Activated CD4-positive, alpha-beta T cell treated with anti-CD3 and anti-CD28 coated beads, Interleukin-2, amount 10 ng/mL, durations not matched to agents 24 days and 14 days (primary cell): ENCODE measurements at places on chromosomes 2 and 18. TPM values are rescaled to one million over a fixed set of nuclear protein-coding genes. Genes with fewer than 3 reads are reported as not detected.

GRCh38 chr2:134362740-134363139 lies 108.9 kb downstream of the MGAT5 start:
- no peak for DNase-seq

DNA sequence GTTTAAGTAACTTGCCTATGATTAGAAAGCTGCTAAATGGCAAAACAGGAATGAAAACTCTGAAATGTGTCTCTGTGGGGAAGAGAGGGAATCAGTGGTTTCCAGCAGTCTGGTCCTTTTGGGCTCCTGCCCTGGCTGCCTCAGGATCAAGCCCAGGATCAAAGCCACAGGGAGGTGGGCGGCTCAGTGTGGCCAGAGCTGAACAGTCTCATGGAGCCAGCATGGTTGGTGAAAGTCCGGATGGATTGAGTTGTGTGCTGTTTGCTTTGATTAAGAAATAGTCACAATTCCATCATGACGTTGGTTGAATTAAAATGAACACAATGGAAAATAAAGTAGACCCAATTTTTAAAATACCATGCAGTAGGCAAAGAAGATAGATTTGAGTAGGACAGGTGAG lies 344.2 kb downstream of the LPIN1 start:
- no peak for DNase-seq

DNA sequence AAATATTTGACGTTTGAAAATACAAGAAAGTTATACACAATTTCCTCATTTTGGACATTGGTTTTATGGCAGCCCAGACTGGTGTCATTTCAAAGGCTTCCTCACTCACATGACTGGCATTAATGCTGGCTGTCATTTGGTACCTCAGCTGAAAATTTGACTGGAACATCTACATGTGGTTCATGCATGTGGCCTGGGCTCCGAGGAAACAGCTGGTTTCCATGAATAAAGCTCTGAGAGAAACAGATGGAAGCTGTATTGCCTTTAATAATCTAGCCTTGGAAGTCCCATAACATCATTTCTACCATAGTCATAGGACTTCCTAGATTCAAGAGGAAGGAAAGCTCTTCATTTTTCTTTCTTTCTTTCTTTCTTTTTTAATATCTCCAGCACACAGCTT lies 42.9 kb upstream of the RIT2 start:
- DNase-seq = no peak

DNA sequence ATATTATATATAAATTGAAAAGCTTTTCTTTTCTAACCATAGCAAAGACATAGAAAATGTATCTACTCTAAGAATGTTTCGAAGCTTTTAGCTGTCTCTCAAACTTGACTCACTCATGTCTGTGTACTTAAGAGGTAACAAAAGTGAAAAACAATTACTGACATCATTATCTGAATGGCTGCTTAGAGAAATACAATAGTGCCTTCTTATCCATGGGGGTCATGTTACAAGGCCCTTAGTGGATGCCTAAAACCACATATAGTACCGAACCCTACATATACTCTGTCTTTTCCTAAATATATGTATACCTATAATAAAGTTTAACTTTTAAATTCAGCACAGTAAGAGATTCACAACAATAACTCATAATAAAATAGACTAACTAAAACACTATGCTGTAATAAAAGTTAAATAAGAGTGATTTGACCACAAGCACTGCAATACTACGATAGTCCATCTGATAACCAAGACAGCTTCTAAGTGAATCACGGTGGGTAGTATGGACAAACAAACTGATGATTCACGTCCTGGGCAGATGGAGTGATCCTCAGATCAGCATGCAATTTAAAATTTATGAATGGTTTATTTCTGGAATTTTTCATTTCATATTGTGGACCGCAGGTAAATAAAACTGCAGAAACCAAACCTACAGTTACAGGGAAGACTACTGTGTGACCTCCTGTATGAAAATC lies 246.2 kb downstream of the XIRP2 start:
- no peak for DNase-seq

DNA sequence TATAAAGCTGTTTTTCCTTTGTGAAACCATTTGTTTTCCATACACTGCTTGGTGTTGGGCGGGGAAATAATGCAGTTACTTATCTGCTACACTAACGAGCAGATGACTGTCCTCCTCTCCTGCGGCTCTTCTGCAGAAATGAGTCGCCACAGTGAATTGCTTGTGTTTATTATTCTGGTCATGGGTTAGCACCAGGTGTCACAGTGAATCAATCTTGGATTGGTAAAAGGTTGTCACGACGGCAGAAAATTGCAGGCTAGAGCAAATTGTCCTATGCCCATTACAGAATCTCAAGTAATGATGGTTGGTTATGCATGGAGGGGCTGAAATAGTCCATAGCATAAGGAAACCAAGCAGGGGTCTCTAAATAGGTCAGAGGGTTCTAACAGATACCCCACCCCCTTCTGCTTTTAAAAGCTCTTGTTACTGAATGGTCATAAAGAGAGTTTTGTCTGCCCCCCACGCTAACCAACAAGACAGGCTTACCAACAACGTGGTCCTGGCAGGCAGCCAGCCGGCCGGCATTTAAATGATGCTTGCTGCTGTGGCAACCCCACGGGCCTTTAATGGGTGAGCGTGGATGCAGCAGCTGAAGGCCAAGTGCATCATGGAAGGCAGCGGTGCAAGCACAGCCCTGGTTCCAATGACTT lies 29.5 kb downstream of the RAB31 start:
- DNase-seq = no peak

DNA sequence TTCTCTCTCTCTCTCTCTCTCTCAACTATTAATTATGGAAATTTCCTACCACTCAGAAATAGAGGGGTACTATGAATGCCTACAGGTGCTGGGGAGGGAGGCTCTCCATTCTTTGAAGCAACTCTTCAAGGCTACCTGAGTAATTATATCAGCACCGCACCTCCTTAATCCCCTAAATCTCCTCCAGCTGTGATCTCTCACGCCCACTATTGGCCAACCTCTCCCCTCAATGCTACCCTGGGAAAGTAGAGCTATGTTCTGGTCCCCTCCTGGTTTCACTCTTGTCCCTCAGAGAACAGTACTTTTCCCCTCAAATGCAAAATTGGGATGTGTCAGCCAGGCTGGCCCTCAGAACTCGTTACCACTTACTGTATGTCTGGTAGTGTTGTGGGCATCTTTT lies 1.6 kb downstream of the MOCOS start:
- DNase-seq = no peak

DNA sequence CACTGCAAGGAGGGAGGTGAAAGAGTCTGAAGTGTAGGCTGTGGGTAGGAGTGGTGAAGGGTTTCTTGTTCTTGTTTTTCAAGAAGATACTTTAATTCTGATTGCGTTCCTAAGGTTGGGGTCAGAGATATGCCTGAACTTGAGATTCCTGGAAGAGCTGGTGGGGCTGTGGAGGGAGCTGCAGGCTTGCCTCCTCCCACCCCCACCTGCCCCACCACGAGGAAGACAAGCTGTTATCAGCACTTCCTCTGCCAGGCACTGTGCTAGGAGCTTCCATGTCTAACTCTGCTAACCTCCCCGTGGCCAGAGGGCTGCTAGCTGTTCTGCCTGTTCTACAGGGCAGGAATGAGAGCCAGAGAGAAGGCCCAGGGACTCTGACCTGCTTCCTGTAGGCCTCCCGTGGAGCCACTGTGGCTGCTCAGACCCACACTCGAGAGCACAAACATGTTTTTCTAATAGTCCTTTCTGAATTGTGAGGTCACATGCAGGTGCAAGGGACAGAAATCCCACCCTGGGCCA lies 13.7 kb downstream of the ANKRD23 start:
- DNase-seq = no peak

DNA sequence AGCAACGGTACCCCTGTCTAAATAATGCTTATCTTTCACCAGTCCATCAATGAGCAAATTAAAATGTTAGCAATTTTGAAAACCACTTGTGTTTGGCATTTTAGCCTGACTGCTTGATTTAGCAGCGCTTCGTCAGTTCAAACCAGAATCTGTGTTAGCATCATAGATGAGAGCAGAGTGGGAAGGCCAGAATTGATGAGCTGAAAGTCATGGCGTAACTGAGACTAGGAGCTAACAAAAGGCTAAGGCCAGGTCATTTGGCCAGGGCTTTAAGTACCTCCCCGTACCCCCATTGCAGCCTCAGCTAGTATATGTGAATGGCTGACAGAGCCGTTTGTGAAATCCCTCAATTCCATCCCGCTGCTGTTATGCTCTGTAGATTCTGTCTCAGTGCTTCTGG lies 16.0 kb downstream of the APCDD1 start:
- DNase-seq = no peak

DNA sequence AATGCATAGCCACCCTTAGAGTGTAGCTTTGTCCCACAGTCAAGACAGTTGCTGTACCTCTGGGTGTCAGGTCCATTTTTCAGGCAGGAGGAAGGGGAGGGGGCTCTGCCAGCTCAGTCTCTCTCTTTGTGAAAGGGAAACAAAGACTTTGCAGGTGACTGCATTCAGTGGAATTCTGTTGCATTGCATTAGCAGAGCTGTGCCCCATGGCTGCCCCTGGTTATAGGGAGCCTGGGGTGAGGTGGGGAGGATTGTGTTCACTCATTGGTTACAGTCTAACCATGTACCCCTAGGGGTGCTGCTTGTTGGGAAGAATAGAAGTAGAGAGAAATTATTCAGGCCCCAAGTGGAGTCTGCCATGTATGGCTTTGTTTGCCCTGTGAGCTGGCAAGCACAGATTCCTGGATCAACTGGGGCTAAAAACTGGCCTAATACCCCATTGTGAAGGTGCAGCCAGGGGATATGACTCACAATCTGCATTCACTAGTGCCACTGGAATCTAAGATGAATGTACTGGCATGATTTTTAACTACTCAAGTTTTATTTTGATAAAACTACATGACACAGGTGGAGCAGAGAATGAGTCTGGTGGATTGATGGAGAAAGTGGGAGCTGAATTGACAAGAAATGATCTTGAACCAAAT lies 118.4 kb downstream of the SH3BP4 start:
- DNase-seq = no peak

GRCh38 chr2:80074321-80075070 lies 230.1 kb downstream of the LRRTM1 start:
- no peak for DNase-seq

DNA sequence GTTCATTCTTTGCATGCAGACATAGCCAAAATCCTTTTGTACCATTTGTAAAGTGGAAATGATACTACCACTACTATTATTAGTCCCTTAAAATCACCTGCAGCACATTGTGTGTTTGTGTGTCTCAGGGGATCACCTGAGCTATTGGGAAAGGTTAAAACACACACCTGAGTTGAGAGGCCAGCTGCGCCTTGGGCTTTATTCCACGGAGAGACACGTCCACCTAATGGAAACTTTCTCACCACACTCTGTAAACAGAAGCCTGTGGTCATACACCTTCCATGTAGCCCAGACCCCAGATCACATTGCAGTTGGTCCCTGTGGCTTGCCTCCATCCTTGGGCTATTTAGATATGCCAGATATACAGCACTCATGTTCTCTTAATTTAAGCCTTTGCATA lies 81.8 kb upstream of the SH3BP4 start:
- no peak for DNase-seq

Gene RGPD4
- not detected in 2 replicates for total RNA-seq

Gene ACTG2
- total RNA-seq = not detected in 2 replicates

Gene PJVK
- 2.0 and 2.3 TPM in 2 replicates for total RNA-seq

Gene DPP10
- not detected in 2 replicates for total RNA-seq
